Activated T-cell treated with anti-CD3 and anti-CD28 coated beads, Interleukin-2, amount 50 U/mL, for 72 hours (primary cell): ENCODE measurements at places on chromosomes 7 and 10.

DNA sequence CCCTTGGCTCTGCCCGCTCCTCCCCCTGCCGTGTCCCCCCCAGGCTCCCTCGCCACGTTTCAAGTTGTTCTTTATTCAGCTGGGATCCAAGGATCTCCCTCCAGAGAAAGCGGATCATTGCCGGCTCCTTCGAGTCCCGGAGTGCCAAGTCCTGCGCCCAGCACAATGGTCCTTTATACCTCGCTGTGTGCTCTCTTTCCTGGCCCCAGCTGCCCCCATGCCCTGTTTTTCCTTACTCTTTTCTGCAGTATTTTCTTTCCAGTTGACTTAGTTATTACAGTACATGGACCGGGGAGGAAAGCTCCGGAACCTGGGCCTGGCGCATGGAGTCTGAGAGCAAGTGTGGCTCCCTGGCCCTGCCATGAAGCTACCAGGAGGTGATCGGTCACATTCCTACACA is 88.1 kb upstream of the KMT2C start:
- DNase-seq: no peak

- no peak for DNase-seq
These were observed 7.0 kb downstream of the PTF1A start for GRCh38 chr10:23198940-23199767.

GRCh38 chr10:33234831-33235237 is 99.6 kb downstream of the NRP1 start:
- DNase-seq: no peak

DNA sequence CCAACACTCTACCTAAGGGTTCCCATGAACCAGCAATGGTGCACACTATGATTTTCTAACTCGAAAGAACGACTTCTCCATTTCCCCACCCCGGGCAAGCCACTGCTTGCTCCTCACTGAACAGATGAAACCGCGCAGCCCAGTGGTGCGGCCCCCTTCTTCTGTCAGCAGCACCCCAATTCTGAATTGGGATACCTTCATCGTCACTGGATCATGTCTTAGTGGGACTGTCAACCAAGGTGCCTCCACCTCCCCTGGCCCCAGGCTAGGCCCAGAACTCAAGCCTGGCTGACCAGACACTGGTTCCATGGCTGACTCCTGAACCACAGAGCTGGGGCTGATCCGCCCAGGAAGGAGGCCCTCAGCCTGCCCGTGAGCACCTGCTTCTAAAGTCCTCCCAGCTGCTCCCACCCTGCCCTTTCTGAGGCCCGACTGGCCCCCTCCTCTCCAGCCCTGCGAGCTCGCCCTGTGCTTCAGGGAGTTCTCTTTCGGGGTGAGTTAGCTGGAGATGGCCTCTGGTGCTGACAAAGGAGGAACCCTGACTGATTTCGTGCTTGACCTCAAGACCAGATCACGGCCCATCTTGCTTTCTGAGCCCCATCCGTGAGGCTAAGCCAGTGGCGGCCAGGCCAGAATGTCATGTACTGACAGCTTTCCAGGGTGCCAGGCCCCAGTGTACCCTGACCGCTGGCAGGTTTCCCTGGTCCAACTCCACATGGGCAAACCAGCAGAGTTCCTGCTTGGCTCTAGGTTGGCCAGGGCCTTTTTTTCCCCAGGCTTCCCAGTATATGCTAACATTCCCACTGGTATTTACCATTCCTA is 44.5 kb downstream of the FAM53B start:
- no peak for DNase-seq

DNA sequence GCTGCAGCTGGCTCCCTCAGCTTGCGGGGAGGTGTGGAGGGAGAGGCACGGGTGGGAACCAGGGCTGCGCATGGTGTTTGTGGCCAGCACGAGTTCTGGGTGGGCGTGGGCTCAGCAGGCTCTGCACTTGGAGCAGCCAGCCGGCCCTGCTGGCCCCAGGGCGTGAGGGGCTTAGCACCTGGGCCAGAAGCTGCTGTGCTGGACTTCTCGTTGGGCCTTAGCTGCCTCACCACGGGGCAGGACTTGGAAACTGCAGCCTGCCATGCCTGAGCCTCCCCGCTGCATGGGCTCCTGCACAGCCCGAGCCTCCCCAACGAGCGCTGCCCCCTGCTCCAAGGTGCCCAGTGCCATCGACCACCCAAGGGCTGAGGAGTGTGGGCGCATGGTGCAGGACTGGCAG is 120.1 kb downstream of the ZNF248 start:
- no peak for DNase-seq

DNA sequence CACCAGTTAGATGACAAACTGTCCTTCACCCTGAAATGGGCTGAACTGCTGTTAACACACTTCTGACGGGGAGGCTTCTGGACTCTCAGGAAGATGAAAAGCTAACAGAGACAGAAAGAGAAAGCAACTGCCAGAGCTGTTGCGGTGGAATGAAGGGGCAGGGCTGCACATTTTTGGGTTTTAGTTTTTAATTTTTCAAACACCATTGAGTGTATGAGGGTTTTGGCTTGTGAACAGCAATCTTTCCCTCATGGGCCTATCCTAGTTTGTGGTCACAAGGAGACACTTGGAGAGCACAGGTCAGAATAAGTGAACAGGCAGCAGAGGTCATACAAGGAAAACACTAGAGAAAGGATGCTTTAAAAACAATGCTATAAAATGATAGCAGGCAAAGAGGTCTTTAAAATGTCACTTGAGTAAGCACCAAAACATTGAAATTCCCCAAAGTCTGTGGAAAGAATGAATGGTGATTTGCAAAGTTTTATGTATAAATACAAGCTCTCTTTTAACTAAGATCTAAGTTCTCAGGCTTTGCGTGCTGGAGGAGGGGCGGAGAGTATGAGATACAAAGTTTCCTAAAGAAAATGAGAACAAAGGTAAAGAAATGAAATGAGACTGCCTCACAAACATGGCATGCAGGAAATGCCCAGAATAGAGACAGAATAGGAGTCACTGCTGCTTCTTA is 101.4 kb upstream of the GLI3 start:
- DNase-seq: no peak

- DNase-seq: no peak
These were observed 68.4 kb downstream of the PHTF2 start for GRCh38 chr7:77866786-77867536.

DNA sequence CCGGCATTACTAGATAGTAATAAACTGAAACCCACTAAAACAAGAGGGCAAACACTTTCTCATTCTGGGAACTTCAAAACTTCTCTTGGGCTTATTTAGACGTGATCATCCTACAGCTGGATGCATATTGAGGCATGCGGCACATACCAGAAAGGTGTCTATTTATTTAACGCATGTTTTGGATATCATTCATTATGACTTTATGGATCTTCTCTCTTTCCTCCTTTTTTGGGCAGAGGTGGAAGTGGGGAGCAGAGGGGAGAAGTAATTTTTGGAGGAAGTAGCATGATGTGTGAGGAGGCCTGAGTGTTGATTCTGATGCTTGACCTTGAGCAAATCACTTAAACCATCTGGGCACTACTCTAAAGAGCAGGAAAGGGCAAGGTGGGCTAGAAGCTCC is 270.6 kb downstream of the TRIL start:
- no peak for DNase-seq

GRCh38 chr7:107907790-107908189 is 16.8 kb downstream of the DLD start:
- DNase-seq: no peak

GRCh38 chr7:38453168-38453567 is 178.0 kb downstream of the AMPH start:
- DNase-seq: no peak

DNA sequence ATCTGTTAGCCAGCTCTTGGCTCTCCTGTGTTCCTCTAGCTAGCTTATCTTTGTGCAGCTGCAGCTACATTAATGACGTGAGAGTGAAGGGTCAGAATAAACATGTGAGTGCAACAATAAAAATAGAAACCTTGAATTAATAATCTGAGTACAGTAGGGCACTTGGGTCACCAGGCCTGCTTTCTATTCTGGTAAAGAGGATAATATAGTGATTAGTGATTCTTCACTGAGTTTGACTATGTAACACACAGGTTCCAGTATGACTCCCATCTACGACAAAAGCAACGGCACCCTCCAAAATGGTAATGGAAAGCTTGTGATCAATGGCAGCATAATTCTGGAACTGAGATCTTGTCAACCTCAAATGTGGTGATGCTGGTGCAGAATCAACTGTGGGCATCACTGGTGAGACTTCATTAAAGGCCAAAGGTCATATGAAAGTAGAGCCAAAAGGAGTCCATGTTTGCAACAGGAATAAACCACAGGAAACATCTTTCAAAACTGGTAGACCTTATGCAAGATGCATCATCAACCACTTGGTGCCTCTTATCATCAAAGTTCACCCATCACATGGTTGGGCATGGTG is 77.6 kb downstream of the NRBF2 start:
- DNase-seq: peak; percentile 39

GRCh38 chr10:26430641-26431163 is 7.4 kb upstream of the APBB1IP start:
- DNase-seq: peak; percentile 56

DNA sequence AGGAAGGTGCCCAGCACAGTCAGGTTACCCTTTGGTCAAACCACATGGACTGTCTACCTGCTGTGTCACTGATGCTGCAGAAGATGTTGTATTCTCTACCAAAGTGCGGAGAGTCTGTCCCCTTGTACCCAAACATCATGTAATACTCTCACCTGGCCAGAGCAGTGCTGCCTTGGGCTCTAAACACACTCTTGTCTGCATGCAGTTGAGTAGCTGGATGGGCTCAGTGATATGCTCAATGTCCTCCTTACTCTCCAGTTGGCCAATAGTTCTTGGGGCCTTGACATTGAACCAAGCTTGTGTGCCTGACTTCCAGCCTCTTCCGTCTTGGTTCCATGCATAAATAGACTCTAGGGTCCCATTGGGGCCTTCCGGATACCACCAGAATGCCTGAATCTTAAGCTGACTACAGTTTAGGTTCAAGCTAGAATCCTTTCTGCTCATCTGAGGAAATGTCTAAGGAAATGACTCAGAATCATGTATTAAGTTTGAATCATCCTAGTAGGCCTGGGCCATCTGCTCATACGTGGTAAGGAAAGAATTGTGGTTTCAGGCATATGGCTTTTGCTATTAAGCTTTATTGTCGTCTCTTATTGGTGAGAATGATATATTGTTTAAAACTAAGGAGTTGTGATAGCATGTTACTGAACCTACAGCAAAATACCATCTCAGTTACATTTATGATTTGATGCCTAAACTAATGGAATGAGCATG is 118.0 kb downstream of the OTUD1 start:
- DNase-seq: no peak

GRCh38 chr7:15424468-15424867 is 137.3 kb downstream of the AGMO start:
- no peak for DNase-seq

- no peak for DNase-seq
These were observed 117.0 kb downstream of the ALOX5 start for GRCh38 chr10:45491061-45491460.

GRCh38 chr7:87475359-87476178 is at the start of gene ABCB4:
Gene ABCB4 (minus strand): TSS chr7:87475680. CDS start chr7:87475465, 215 bp downstream.
- DNase-seq: peak; percentile 1

- DNase-seq: no peak
These were observed 37.5 kb downstream of the DENND11 start for GRCh38 chr7:141664450-141664849.

DNA sequence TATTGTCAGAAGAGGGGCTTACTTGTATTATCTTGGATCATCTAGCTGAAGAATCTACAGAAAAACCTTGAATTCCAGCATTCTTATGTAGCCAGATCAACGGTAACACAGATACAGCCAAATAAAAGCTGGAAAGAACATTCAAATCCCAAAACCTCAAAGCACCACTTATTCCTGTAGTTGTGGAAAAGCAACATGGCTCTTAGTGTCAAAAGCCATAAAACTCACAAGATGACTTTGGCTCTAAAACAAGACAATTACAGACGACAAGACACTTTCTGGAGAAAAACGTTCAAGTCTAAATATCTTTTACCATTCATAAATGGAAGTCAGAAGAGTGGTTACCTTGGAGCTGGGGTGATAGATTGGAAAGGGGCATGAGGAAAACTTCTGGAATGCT is 173.0 kb downstream of the HERPUD2 start:
- no peak for DNase-seq

DNA sequence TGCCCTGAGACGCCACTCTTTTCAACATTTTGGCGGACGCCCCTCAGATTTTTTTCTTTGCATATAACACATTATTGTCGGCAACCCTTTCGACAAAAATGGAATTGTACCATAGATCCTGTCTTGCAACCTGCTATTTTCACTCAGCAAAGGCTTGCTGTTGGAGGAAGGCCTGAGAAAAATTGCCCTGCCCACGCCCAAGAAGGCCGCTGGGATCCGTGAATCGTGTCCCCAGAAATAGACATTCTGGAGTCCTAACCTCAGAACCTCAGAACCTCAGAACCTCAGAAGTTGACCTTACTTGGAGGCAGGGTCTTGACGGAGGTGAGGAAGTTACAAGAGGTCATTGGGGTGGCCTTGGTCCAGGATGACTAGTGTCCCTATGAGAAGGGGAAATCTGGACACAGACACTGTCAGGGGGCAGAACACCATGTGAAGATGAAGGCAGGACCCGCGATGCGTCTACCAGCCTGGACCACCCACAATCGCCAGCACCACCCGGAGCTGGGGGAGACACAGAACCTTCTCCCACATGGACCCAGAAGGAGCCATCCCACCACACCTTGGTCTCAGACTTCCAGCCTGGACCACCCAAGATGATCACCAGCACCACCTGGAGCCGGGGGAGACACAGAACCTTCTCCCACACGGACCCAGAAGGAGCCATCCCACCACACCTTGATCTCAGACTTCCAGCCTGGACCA is 19.1 kb upstream of the DNAAF5 start:
- no peak for DNase-seq

- DNase-seq: peak; percentile 39
These were observed at the start of gene PTPRN2 for GRCh38 chr7:158587162-158588084. Gene PTPRN2 (minus strand): TSS chr7:158587823.

DNA sequence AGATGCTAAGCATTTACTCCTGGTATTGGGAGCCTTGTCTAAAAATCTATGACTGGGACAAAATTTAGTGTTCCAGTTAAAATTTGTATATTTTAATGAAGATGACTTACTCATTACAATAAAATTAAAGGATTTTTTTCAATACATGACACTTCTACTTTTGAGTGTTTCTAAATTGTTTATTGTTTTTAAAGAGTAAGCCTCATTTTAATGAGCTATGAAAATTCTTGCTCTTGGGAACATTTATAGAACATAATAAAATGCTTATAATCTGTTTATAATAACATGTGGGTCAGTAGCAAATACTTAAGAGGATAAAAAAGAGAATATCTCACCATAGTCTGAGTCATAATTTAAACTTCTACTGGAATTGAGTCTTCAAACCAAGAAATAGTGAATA is 149.5 kb downstream of the PLCE1 start:
- no peak for DNase-seq
